ENCODE measurements at places on chromosomes 16 and 17.

GRCh38 chr17:56595831-56596690, 2.6 kb downstream of the NOG start:
- no peak for DNase-seq

DNA sequence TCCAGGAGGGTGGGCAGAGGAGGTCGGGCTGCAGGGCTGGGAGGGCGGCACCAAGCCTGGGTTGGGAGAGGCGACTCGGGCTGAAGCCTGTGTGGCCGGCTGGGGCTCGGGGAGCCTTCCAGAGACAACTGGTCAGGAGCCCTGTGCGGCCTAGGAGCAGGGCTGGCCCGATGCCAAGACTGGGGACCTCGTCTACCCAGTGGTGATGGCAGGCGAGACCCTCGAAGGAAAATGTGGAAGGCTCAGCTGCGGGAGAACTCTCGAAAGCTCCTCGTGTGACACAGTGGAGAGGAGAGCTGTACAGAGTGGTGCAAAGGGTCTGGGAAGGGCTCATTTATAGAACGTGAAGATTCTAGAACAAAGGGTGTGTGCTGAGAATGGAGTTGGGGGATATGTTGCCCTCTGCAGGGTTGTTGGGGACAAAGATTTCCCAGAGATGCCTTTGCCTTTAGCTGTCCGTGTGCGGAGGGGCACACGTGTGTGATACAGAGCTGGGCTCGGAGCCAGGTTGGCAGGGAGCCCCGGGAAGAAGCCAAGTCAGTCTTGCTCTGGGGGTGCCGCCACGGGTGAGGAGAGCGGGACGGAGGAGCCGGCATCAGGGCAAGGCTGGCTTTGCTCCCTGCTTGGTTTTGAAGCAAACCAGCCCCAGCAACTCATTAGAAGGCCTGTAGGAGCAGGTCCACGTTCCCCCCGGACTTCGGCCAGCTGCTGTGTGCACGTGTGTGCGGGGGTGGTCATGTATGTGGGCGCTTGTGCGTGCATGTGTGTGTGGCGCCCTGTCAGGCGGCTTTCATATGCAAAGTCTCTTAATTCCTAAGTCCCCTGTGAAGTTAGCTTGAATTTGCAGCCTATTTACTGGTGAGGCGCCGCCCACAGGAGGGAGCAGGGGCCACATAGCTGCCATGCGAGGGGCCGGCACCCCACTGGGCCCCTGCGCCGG, 132.4 kb upstream of the CHMP6 start:
- DNase-seq: peak; percentile 65

GRCh38 chr16:69763599-69763942, 1.4 kb downstream of the WWP2 start:
- DNase-seq: no peak

DNA sequence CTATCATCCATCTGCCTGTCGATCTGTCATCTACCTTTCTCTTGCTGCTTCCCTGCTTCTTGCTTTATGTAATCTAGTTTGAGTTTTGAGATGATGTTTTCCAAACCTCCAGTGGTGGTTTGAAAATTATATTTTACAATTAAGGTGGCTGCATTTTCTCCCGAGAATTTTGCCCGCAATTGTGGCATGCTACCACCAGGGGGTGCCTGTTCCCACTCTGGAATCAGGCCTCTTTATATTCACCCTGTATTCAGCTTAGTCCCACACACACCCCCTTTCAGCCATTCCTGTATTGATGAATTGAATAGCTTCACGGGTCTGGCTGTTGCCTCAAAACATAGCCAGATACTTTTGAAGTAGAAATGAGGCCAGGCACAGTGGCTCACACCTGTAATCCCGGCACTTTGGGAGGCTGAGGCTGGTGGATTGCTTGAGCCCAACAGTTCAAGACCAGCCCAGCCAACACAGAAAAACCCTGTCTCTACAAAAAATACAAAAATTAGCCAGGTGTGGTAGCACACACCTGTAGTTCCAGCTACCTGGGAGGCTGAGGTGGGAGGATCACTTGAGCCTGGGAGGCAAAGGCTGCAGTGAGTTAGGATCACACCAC, 3.2 kb downstream of the PRSS22 start:
- no peak for DNase-seq

- DNase-seq: no peak
These were observed 188.6 kb upstream of the PSMD7 start for GRCh38 chr16:74107795-74108610.

- no peak for DNase-seq
These were observed 818.6 kb downstream of the KCNJ2 start for GRCh38 chr17:70987867-70988340.

DNA sequence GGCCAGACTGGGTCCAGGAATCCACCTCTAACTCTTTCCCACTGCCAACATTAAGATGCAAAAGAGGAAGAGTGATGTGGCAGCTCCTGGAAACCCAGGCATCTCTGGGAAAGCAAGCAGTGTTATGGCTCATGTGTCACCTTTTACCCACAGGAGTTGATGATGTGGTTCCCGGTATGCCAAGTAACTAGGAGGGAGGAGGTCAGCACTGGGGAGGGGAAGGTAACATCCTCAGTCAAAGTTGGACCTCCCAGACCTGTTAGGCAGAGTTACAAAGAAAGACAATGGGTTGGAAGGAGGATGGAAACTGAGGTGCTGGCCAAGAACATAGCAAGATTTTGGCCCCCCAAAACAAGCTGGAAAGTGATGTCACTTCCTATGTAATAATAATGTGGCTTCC, 11.4 kb downstream of the KRABD2 start:
- DNase-seq: no peak

GRCh38 chr17:57001541-57001940, 23.6 kb downstream of the SCPEP1 start:
- DNase-seq: no peak

GRCh38 chr16:80948886-80949493, 57.7 kb downstream of the CMC2 start:
- DNase-seq: no peak

DNA sequence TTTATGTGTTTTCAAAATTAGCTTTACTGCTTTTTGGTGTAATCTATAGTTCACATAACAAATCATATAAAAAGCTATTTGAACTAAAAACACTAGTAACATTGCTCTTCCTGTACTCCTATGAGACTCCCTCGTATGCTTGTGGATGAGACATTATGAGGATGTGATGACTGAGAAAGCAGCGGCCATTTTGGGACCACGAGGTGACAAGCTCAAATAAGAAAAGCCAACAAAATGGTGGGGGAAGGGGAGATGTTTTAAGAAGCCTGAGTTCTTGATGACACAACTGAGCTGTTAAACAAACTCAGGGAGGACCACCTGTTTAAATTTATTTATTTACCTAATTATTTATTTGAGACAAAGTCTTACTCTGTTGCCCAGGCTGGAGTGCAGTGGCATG, 4.5 kb downstream of the CCL18 start:
- no peak for DNase-seq

DNA sequence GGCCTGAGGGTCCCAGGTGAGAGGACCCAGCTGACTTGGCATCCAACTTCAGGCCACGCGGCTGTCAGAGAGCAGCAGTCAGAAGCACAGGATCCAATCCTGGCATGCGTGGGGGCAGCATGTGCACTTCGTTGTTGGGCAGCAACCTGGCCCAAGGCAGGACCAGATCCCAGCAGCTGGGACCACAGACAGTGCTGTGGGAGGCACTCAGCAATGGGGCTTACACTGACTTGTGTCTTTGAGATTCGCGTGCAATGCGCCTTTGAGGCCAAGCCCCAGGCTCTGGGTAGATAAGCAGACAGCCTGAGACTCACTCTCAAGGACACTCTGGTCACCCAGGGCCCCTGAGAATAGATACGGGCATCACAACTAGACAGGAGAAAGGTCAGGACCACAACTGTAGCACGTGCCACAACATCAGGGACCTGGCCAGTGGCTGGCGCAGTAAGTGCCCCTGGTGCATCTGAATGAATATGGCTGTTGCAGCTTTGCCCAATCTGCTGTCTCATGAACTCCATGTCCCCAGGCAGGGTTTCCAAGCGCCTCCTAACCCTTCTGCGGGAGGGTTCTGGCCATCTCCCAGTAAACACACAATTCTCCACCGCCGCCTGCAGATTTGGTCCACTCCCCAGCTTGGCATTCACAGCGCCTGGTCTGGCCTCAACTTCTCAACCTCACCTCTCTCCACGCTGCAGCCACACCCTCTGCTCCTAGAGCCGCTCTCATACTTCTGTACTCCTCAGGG, 3.2 kb downstream of the PAM16 start:
- no peak for DNase-seq

GRCh38 chr17:14198013-14198412, 38.6 kb downstream of the CDRT15 start:
- DNase-seq: no peak

DNA sequence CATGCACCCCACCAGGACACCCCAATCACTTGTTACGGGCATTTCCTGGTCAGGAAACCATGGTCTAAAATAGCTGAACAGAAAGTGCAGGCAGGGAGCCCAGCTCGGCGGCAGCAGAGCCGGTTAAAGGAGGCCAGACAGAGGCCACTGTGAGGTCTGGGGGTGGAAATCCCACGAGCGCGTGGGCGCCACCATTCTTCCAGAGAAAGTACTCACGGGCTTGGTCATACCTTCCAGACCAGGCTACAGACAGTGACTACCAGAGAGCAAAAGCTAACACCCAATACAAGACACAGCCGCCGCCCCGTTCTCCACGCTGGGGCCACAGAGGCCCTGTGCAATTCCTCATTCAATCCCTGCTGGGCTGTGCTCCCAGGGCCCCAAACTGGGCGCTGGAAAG, 11.9 kb downstream of the CEP131 start:
- DNase-seq: no peak

DNA sequence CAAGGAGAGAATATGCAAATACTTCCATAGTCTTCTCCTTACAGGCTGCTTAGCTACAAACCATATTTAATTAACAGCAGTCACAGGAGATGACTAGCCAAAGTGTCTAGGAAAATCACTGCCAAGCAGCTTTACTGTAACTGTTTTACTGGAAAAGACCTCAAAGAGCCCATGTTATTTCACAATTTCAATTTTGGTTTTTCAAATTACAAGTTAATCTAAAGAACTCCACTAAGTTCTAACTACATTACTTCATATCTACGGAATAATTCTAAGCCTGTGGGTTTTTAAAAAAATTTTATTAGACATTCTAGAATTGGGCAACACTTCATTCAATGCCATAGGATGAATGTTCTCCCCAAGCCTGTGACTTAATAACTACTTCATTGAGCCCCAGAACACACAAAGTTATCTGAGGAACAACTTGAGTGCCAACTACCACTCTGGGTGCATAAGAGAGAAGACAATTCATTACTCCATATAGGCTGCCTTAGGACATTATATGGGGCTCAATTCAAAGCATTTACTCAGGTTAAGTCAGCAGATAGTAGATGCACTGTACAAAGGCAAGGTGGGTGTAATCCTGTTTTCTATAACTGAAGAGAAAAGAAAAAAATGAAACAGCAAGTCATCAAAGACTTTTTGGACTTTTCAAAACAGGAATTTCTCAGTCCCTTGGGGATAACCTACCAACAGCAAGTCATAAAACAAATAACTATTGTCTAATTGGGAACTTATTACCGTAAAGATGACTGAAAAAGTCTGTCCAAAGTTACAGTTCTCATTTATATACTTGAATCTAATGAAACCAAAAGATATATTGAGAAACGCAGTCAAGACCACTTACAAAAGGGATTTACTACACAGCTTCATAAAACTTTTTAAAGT, 33.0 kb downstream of the STAT3 start:
- peak; percentile 65 for DNase-seq

DNA sequence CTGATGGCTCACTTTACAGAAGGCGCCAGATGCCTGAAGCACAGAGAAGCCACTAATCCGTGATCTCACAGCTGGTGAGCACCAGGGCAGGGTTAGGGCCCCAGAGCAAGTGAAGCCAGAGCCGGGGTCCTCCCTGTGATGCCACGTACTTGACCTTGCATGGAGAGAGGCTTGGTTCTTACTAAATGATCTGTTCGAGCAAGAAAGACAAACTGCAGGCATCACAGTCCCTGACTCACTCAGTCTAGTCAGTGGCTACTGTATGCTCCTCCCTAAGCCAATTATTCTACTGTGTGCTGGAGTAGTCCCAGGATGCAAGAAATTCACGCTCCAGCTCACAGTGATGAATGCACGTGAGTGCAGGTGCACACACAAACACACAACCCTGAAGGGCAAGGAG, 55.4 kb downstream of the SDK2 start:
- no peak for DNase-seq

DNA sequence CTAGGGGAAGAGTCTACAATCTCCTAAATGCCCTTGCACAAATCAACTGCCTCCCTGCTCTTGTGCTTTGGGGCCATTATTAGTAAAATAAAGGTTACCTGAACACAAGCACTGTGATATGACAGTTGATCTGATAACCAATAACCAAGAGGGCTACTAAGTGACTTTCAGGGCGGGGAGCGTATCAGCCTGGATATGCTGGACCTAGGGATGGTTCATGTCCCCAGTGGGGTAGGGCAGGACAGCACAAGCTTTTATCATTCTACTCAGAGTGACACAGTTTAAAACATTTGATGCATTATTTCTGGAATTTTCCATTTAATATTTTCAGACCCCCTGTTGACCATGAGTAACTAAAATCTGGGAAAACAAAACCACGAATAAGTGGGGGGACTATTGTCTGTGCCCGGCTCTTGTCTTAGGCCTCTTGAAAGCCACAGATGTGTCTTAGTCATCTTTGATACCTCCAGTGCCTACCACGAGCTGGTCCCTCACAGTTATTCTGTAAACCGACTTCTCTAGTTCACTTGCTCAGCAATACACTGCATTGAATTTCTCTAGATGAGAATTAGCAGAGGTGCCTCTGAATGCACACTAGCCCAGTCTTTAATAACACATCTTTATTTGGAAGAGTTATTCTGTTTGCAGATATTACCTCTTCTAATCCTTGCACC, 94.6 kb upstream of the DHX40 start:
- DNase-seq: no peak

DNA sequence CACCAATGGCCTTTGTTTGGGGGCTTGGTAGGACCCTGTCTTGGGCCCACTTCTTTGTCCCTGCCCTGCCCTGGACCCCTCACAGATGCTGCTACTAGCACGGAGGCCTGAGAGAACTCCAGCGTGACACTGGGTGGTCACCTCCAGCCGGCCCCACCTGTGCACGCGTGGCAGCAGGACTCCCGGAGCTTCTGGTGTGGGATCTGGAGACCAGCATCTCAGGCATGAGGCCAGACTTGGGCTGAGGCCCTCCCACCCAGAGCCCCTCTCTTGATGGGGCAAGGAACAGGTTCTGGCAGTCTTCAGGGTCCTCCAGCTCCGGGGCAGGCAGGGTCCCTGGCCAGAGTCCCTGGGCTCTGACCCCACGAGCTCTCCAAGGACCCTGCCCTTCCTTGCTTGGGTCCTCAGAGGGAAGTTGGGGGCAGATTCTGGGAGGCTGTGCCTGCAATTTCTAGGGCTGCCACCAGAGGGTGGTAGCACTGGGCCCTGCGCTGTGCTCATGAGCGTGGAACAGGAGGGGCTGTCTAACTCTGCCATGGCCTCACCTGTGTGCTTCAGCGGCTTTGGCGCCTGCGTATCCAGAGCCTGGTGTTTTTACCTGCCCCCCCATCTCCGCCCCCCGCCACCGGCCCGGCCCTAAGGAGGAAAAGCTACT, 3.1 kb upstream of the BAIAP3 start:
- no peak for DNase-seq

DNA sequence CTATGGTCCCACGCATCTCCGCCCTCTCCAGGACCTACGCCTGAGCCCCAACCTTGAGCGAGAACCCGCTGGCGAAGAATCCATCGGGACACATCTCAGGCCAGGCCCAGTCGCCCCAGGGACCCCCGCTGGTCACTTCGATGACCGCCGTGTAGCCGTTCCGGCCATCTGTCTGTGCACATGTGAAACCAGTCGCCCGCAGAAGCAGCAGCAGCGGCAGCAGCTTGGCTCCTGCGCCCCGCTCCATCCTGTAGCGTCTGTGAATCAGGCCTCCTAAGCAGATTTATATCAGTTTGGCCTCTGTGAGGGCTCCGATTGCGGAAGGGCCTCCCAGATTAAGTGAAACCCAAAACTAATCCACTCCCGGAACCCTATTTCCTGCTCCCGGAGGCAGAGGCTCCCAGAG, at the start of gene VMO1:
Gene VMO1 (minus strand): TSS at position 259 of the 406 bp plus-strand sequence. CDS start 12 bp downstream, at position 247.
- DNase-seq: no peak

Data from GM04503 (cell line).